ENCODE measurements at places on chromosomes 11 and 22.
A peak's percentile ranks its signal among the peaks of the same experiment; 100 is the strongest.

GRCh38 chr11:69573761-69574607, 67.0 kb upstream of the CCND1 start:
- DNase-seq: no peak

- peak; percentile 61 for DNase-seq
Observed at GRCh38 chr22:38927033-38927781, 30.2 kb upstream of the APOBEC3A start.

- no peak for DNase-seq
Observed at GRCh38 chr11:113705871-113706655, at the start of gene TMPRSS5. TMPRSS5 (minus strand) TSS chr11:113706308; CDS start chr11:113706224, 84 bp downstream.

DNA sequence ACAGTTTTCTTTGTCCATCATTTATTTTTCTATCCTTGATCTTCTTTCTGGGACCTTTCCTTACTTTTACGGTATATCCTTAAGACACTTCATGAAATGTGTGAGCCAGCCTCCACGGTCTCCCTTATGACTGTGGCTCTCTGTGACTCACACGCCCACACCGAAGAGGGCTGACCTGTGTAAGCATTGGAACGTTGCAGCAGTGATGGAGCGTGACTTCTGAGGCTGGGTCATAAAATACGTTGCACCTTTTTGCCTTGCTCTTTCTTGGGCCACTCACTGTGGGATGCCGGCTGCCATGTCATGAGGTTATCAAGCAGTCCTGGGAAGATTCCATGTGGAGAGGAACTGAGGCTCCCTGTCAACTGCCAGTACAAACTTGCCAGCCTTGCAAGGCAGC, 96.3 kb upstream of the RAB1B start:
- no peak for DNase-seq

GRCh38 chr11:94926698-94927237, 46.6 kb downstream of the CWC15 start:
- peak; percentile 84 for DNase-seq

DNA sequence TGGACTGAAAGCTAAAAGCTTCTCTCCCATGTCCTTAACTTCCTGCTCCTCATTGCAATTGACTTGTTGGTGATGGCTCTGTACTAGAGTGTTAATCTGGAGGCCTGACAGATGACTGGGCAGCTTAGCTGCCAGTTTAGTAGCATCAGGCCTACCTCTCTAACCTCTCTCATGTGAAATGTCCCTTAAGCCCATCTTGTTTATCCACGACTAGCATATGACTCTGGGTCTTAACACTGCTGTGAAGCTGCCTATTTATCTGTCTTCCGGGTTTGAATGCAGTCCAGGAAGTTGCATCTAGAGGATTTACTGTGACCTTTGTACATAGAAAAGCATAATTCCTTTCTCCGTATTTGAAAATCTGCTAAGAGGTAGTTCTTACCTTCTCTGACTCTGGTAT, 85.3 kb upstream of the HORMAD2 start:
- no peak for DNase-seq

GRCh38 chr11:27699242-27699925, 871 bp downstream of the BDNF start:
- no peak for DNase-seq

DNA sequence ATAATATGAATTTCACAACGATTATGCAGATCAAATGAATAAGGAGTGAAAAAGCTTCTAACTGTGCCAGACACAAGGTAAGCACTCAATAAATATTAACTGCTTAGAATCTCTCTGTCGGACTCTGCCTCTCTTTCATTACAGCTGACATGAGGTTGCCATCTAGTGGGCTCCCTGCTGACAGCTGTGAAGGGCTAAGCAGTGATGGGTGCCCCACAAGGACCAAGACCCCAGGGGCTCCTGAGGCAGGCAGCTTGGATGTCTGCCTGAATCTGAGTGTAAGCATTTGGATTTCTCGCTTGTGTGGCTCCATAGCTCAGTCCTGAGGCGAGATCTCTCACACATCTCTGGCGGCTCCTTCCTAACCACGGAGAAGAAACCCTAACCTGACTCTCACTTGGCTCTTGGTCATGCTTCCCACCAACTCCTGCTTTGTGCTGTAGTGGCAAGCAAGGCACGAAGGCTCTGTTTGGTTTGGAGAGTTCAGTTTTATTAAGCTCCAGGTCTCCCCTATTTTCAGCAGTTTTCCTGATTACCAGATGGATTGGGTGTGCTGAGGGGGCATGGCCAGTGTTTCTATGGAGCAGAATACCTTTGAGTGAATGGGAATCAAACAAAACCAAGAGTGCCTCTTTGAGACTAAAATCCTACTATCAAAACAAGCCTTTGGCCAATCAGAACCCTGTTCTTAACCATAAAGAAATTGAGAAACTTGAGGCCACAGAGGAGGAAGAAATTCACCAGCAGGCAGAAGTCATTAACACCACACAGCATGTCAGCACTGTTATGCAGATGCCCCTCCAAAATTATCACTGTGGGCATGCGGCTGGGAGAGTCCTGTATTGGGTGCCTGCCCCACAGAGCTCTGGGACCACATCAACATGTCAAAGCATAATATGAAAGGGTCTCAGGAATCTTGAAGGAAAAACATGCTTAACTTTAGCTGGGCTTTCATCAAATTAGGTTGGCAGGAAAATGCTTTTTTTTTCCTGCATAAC, 152.8 kb upstream of the NTM start:
- peak; percentile 16 for DNase-seq

DNA sequence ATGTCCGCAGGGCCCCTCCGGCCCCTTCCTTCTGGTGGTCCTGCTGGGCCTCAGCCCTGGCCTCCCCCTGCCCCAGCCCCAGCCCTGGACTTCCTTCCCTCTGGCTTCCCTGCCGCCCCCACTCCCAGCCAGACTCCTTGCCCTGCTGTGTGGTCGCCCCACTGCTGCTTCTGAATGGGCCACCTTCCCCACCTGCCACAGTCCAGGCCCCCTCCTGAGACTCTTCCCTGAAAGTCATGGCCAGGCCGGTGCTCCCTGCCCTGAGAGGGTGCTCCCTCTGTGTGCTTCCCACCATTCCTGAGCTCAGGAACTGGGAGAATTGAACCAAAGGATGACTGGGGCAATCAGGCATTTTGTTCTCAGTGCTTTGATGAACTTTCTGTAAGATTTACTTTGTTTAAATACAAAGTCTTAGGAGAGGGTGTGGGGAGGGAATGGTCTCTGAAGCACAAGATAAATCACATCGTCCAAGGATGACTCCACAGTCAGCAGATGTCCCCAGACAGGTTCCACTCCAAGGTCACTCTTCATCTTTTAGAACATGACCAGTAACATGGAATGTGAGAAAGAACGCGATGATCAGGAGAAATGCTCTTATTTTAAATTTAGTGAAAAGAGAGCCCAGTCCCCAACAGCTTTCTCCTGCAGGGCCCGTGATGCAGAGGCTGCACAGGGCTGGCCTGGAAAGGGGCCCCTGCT, 774 bp downstream of the APOBEC3D start:
- no peak for DNase-seq

- DNase-seq: no peak
Observed at GRCh38 chr11:119688356-119688755, 40.6 kb downstream of the NECTIN1 start.

GRCh38 chr11:76624500-76625379, 45.8 kb downstream of the LRRC32 start:
- no peak for DNase-seq

DNA sequence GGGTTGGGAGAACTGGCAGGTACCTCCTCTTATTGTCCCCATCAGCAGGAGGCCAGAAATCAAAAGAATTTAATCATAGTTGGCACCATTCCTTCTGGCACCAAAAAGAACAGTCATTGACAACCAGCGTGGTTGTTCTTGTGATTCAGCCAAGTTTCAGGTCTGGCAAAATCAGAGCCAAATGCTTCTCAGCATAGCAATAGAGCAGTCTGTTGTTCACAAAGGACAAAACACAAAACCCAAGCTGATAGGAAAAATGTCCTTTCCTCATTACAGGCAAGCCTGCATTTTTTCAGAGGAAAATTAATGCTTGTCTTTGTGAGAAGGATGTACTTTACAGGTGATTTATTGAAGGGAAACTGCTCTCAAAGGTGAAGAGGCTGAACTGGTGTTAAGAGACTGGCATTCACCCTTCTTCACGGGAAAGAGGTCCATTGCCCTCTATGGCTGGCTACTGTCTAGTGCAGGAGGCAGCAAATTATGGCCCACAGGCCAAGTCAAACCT, 241.8 kb upstream of the ARHGAP42 start:
- no peak for DNase-seq

DNA sequence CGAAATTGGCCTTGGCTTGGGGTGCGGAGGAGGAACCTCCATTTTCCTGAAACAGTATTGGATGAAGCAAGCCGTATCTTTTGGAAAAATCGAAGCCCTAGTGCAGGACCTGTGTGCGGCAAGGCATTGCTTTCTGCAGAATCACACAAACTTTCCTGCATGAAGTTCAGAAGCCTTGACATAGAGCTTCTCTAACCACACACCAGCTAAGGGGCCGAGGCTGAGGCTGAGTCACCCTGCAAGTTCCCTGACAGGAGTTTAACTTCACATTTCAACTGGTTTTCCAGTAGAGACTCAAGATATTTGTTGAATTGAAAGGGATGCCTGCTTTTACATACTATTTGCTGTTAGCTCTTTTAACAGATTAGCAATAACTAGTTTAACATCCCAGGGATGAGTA, 67.8 kb downstream of the TCF20 start:
- no peak for DNase-seq

DNA sequence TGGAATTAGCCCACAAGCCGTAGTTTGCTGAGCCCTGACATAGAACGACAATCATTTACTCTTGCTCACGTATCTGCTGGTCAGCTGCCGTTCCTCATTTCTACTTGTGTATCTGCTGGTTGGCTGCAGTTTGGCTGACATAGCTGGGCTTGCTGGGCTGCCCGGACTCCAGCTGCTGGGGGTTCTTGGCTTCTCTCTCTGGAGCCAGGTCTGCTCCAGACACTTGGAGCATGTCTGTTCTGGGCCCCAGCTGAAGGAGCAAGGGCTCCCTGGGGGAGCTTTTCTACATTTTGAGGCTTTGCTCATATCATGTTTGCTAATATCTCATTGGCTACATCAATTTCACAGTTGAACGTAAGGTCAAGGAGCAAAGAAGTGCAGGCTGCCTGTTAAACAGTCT, 47.3 kb downstream of the PRDM11 start:
- no peak for DNase-seq

- no peak for DNase-seq
Observed at GRCh38 chr11:75398906-75399305, 412 bp upstream of the RPS3 start.

- no peak for DNase-seq
Observed at GRCh38 chr11:75853971-75854370, 39.0 kb downstream of the UVRAG start.

DNA sequence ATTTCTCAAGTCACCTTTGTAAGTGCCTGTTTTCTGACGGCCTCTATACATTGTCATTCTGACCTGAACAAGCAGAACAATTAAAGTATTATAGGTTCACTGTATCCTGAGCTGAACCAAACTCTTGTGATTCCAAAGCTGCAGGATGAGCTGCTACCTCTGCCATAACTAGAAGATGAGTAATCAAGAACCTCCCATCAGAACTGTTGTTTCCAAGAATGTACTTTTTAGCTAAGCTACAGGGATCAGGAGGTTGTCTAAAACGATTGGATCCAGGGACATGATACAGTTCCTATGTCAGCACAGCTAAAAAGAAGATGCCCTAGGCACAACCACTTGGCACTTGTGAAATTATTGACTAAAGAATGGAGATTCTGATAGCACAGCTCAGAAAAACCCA, 288.4 kb upstream of the CCDC90B start:
- DNase-seq: no peak

GRCh38 chr11:57460022-57460757, at the start of gene RTN4RL2:
RTN4RL2 (plus strand) TSS chr11:57460528; CDS start chr11:57460866, 338 bp downstream.
- peak; percentile 71 for DNase-seq

GRCh38 chr11:133306019-133306418, 226.3 kb downstream of the OPCML start:
- no peak for DNase-seq

DNA sequence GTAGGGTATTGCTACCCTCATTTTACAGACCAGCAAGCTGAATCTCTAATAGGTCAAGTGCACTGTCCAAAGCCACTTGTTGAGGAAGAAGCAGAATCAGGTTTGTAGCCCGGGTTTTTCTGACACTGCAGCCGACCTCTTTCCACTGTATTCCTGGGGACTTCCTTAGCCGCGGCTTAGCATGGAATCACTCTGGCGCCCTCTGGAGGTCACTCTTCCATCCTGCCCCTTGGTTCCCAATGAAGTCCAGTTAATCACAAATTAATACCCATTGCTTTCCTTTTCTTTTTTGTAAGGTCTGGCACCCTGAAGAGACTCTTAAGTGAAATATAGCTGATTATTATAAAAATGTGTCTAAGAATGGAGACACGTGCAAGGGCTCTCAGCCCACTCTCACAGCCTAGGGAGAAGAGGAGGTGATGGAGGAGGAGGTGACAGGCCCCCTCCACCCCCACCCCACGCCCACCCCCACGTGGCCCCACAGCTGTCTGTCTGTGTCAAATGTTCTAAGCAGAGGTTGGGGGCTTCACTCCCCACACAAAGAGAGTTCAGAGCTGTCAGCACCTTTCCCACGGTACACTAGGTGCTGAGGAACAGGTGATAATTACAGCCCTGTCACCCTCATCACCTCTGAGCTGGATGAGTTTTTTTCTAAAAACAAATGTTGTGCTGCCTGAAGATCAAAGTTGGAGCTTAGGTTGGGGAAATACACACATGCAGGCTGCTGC, 57.7 kb upstream of the DRD2 start:
- DNase-seq: peak; percentile 78

- DNase-seq: no peak
Observed at GRCh38 chr11:10778217-10778970, 27.3 kb downstream of the CTR9 start.

GRCh38 chr11:60922906-60923305, 1.4 kb upstream of the TMEM132A start:
- no peak for DNase-seq

DNA sequence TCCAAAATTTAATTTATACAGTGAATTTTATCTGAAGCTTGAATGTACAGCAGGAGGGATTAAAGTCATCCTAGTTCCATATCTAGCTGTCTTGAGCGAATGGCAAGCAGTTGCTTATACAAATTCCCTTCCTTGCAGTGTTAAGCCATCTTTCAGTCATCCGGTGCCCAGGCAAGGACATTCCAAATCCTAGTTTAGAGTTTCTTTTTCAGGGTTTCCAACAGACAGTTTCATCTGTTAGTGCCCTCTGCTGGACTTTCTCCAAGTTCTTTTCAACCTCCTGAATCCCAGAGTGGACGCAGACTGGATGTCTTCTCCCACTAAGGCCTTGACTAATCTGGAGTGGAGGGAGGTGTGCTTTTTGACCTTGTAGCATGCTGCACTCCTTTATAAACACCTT, 45.4 kb downstream of the GRAMD1B start:
- no peak for DNase-seq

GRCh38 chr11:47916361-47916841, 64.0 kb upstream of the PTPRJ start:
- DNase-seq: peak; percentile 58

DNA sequence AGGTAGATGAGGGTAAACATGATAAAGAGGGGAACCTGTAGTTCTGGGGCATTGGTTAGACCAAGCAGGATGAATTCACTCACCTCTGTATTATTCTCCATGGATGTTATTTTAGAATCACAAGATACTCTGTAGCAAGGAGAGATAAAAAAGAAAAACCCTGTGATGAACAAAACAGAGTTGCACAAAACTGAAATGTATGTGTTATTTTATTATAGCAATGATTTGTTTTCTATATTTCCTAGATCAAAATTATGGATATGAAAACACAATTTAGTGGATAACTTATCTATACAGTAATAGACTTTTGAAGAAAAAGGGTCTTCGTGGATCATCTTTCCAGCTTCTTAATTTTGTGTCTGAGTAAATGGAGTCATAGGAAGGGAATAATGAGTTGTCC, at the start of gene OR5B17:
Gene OR5B17, minus strand, starts transcription at position 101 of the 400 bp plus-strand sequence. Its CDS starts 0 bp downstream, at position 101.
- DNase-seq: no peak

GRCh38 chr11:126308271-126308671, 4.4 kb downstream of the DCPS start:
- no peak for DNase-seq

GRCh38 chr11:113404859-113405430, 17.4 kb downstream of the ANKK1 start:
- DNase-seq: no peak

Data from right forelimb (tissue), 1 donor.